ENCODE measurements at places on chromosomes 7 and 10. TPM values are rescaled to one million over a fixed set of nuclear protein-coding genes. Genes with fewer than 3 reads are reported as not detected.

- H3K4me3 ChIP-seq: no peak overlapping the region
- no peak for DNase-seq
- H3K27me3 ChIP-seq: no peaks in the 10 kb centered on the region
- H3K27ac ChIP-seq: no peak overlapping the region
- no peaks in the 10 kb centered on the region for H3K4me1 ChIP-seq
- H3K36me3 ChIP-seq: no peaks in the 10 kb centered on the region
Measured at GRCh38 chr7:40311307-40311706, 176.5 kb downstream of the SUGCT start.

- H3K27me3 ChIP-seq: no peaks in the 10 kb centered on the region
- no peak for DNase-seq
- no peaks in the 10 kb centered on the region for H3K36me3 ChIP-seq
- no peak overlapping the region for H3K27ac ChIP-seq
Measured at GRCh38 chr7:2986561-2986960, 57.1 kb downstream of the CARD11 start.

CYP2C19 gene
- total RNA-seq: not detected

DNA sequence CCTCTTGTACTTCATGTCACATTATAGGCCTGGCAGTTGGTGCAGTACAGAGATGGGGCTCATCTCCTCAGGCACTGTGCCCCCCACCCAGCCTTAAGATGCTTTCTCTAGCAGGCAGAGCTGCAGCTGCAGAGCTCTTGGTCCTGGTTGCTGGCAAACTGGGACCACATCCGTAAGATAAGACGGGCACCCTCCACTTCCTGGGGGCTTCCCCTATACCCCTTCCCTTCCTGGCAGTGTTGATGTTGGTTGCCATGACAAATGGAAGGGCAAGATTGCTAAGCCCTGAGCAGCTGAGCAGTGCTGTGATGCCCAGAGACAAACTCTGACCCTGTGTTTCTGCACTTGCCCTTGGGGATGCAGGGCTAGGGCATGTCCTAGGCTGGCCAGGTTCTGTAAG lies 103.4 kb upstream of the ANLN start:
- H3K27ac ChIP-seq: no peak overlapping the region
- H3K4me3 ChIP-seq: no peak overlapping the region
- DNase-seq: no peak
- H3K27me3 ChIP-seq: no peaks in the 10 kb centered on the region
- no peaks in the 10 kb centered on the region for H3K4me1 ChIP-seq

- H3K4me3 ChIP-seq: no peak overlapping the region
- no peak overlapping the region for H3K27ac ChIP-seq
- no peaks in the 10 kb centered on the region for H3K36me3 ChIP-seq
- no peaks in the 10 kb centered on the region for H3K4me1 ChIP-seq
- no peaks in the 10 kb centered on the region for H3K27me3 ChIP-seq
- no peak for DNase-seq
Measured at GRCh38 chr10:904403-904802, 27.1 kb downstream of the LARP4B start.

DNA sequence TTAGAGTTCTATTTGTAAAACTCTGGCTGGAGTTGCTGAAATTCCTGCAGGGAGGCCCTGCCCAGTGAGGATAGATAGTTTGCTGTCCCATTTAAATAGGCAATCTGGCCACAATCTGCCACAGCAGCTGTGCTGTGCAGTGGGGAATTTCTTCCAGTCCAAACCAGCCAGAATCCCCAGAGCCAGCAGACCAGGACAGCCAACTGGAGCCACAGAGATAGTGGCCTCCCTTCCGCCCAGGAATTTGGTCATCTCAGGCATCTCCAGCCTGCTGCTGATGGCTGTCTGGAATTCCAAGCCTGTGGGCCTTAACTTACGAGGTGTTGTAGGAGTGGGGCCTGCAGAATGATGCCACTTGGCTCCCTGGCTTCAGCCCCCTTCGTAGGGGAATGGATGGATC lies 643.4 kb downstream of the DNAJB9 start:
- no peak overlapping the region for H3K4me3 ChIP-seq
- no peaks in the 10 kb centered on the region for H3K36me3 ChIP-seq
- no peak overlapping the region for H3K27ac ChIP-seq
- no peak for DNase-seq
- no peaks in the 10 kb centered on the region for H3K27me3 ChIP-seq
- no peaks in the 10 kb centered on the region for H3K4me1 ChIP-seq
